ENCODE measurements at places on chromosomes 3 and 15.

- no peak for DNase-seq
These were observed 48.8 kb downstream of the EPHA6 start for GRCh38 chr3:96863129-96863740.

DNA sequence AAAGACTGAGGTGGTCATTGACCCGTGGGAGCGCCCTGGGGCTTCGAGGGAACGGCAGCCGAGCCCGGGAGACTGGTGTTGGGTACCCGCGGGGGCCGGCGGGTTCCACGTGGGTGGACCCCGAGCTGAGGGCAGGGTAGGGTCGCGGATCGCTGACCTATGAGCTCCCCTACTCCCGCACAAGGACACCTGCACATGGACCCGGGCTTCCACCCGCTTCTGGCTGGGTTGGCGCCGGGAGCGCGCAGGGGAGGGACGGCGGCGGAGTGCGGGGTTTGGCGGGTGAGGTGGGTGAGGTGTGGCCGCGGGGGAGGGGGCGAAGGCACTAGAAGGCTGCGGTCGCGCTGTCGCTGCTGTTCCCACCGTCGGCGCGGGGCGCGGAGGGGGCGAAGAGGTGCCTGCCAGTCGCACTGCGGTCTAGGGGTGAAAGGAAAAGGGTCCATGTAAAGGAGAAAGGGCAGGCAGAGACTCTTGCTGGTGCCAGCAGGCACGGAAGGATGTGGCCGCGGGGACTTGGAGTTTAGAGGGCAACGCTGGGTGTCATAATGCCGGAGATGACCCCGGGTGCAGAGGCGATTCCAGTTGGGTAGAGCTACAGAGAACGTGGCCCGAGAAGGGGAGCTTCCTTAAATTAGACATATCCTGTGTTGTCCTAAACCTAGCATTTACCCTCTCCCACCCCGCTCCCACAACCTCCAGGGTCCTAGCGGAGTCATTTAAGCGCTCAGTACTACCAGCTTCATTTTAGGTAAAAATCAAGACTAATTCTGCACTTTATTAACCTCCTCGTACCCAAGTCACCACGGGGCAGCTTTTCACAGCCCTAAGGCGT is 245.9 kb upstream of the TOPAZ1 start:
- no peak for DNase-seq

DNA sequence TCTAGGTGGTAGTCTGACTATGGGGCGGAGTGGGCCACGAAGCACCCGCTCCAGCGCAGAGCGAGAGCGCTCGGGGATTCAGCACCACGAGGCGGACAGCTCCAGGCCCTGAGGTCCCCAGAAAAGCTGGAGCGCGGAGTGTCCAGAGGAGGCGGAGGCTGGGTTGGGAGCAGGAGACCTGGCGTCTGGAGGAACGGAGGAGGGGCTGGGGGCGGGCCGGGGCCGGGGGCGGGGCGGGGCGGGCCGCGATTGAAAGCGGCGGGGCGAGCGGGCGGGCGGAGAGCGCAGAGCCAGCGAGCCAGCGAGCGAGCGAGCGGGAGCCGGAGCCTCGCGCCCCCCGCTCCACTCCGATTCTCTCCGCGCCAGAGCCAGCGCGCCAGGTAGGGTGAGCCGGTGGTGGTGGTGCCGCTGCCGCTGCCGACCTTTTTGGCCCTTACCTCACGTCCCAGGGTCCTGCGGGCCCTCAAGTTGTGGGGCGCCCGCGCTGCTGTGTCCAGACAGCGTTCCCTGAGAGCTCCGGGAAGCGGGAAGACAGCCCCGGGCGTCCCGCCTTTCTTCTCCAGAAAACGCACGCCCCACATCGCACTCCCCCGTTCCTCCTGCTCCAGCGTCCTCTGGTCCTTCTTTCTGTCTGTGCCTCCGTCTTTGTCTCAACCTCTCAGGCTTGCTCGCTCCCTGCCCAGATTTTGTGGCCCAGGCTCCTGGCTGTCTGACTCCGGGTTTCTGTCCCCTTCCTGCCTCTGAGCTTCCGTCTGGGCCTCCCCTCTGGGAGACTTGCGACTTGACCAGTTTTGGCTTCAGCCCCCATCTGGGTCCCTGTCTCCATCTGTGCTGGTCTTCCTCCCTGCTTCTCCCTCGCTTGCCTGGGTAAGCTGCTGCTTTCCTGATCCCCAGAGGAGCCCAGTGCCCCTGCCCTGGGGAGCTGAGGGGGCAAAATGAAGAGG is at the start of gene GRM2:
Gene GRM2 (plus strand): TSS at position 281 of the 944 bp plus-strand sequence. CDS start 1,916 bp downstream, outside the sequence.
- DNase-seq: no peak

DNA sequence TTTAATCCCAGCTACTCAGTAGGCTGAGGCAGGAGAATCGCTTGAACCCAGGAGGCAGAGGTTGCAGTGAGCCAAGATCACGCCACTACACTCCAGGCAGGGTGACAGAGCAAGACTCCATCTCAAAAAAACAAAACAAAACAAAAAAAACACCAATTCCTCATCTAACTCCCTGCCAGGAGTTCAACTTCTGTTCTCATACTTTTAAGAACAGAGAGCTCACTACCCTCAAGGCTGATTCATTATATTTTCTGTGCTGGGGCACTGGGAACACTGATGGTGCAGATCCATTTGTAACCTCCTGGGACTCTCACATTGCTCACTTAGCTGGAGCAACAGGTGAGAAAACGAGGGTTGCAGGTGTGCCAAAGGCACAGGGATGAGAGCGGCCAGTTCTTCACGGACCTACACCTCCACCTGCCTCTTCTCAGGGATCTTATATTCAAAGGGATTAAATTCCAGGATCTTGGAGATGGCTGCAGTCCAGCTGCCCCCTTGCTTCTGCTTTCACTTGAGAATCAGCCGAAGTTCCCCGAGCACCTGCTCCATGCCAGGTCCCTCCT is 12.3 kb upstream of the CSK start:
- DNase-seq: no peak

GRCh38 chr3:69819282-69819681 is 80.0 kb downstream of the MITF start:
- no peak for DNase-seq
